ENCODE measurements at places on chromosomes 5 and 9.

DNA sequence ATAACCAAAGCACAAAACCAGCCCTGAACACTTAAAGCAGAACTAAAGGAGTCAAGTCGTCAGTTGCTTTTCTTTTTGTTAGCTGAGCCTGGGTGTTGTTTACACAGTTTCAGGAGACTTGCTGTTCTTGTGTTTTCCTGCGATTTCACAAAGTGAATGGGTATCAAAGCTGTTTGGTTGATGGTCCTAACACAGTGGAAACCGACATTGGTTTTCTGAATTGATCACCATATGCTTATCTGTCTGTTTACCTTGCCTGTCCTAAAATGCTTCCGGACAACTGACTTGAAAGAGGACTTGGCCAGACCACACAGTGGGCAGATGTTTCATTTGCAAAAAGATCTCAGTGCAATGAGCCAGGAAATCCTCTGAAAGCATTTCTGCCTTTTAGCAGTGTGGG lies 676.4 kb downstream of the PRELID2 start:
- DNase-seq, result no peak

DNA sequence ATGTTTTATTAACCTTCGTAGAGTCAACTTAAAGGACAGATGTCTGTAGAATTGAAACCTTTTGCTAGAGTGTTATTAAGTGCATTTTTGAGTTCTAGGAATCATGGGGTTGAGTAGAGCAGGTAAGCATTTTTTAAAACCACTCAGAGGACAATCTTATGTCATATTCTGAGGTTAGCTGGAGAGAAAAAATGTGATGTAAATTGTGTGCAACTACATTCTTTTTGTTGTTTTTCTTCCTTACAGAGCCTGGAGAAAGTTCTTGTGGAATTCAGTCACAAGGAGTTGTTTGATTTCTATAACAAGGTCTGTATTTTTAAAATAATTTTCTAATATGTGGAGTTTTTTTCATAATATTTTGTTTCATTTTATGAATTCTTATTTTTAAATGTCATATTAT lies 206.4 kb downstream of the COMMD10 start:
- no peak for DNase-seq

DNA sequence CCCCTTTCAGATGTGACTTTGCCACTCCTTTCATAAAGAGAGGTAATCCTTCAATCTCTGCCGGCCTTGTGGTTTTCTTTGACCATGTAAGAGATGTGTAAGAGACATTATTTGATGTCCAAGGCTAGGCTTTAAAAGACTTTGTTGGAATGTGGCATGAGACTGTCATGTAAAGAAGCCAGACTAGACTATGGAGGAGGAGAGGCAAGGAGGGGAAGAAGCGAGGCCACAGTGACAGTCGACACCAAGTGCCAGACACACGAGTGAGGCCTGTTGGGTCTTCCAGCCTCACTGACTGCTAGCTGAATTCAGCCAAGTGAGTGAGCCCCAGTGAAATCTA lies 1013.3 kb downstream of the MAT2B start:
- DNase-seq, result no peak

- no peak for DNase-seq
Observed at GRCh38 chr5:136563489-136563888, 198.1 kb upstream of the TRPC7 start.

DNA sequence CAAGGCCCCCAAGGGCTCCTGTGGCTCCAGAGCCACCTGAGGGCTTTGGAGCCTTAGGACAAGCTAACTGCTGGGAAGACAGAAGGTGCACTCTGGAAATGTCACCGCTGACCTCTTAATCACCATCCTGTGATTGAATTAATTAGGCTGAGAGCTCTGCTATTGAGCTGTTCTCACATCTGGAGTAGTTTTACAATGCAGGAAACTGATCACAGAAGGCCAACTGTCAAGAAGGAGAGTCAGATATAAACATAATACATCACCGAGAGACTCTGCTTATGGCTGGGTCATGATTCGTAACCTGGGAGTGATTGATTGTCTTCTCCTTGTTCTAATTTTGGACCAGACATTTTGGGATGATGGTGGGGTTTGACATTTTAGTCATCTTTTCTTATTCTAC lies 226.1 kb downstream of the SLIT3 start:
- no peak for DNase-seq

GRCh38 chr9:71353720-71354119 lies 232.3 kb upstream of the TRPM3 start:
- DNase-seq, result no peak

- no peak for DNase-seq
Observed at GRCh38 chr9:128689820-128690683, 1.0 kb downstream of the SET start.

GRCh38 chr9:81886665-81887064 lies 41.6 kb upstream of the SPATA31D4 start:
- DNase-seq, result no peak

DNA sequence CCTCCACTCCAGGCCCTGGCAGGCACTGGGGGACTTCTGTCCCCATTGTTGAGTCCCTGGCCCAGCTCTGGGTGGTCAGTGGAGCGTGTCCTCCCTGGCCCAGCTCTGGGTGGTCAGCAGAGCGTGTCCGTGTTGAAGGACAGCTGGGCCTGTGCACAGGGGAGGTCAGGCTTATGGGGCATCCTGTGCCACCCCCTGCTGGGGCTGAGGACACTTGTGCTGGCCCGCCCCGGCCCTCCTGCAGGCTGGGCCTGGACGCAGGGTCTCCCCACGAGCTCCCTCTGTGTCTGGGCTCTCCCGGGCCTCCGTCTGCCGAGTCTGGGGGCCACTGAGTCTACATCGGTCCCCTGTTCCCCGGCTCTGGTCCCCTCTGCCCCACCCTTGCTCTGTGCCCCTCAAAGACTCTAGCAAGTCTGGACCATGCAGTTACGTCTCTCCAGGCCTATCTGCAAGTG lies 11.5 kb upstream of the CLIC3 start:
- no peak for DNase-seq

DNA sequence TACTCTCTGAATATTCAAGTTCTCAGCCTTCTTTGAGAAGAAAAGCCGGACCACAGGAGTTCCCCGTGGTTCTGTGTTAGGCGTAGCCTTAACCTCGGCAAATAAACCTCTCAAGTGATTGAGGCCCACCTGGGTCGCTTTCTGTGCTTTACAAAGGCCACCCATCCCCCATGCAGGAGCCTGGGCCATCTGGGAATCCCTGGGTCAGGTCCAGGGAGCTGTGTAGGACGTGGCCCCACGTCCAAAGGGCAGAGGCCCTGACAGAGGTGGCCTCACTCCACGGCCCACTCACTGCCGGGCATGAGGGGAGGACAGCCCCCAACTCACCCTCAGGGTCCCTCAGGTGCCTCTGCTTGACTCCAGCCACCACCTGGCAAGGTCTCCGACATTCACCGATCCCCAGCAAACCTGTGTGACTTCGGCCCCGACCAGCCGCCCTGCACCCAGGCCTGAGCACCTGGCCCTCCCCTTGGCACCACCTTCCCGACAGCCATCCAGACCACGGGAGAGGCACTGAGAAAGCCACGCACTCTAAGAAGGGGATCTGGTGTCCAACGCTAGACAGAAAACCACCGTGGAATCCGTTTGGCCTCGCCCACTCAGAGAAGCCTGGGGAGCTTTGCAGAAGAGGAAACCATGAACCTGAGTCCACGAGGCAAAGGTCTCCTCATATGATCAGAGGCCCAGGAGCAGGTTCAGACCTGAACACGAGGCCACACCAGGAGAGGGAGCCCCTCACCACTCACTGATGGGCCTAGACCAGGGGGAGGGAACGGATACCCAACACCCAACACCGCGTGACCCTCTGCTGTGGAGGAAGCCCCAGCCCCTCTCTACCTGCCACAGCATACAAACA lies 4.5 kb downstream of the SLC12A7 start:
- DNase-seq, result no peak

- no peak for DNase-seq
Observed at GRCh38 chr9:134393582-134394280, 67.5 kb downstream of the RXRA start.

DNA sequence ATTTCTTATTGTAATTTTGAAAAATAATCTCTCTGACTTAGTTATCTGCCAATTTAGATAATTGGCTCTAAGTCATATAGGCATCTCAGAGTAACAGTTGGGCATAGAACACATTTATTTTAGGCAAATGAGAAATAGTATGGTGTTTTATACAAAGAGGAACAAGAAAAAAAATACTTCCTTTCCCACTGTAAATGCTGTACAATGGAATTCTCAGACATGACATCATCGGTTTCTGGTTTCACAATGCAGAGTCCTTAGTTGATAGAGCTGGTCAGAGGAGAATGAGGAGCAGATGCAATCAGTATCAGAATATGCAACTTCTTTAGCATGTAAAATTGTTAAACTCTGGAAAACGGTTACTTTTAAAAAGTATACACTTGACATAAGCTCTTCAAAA lies 49.4 kb downstream of the PLK2 start:
- DNase-seq, result no peak

DNA sequence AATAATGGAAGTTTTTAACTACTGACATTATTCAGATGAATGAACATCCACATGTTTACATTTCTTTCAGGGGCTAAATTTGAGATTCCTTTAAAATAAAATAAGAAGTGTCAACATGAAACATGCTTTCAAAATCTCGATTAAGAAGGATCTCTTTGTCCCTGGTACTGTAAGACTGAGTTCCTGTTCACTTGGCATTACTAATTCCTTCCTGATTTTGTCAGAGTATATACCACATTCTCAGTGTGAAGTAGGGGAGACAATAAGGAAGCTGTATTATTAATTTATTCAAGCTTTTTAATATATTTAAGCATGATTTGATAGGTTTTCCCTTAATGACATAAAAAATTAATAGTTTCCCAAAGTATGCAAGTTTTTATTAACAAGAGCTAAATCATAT lies 81.5 kb upstream of the GRHPR start:
- no peak for DNase-seq

DNA sequence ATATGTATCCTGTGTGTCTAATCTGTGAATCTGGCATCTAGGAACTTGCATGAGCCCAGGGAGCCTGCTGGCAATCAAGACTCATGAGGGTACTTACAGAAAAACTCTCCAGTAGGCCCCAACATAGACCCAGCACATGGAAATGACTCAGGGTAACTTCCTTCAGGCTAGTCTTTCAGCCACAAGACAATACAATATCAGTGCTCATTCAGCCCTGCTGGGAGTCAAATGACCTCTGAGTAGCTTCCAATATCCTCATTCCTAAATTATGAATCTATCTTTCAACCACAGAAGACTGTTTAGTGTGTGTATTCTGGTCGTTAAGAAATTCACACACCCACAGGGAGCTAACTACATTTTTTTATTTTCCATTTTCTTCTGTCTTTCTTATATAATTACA lies 1273.0 kb downstream of the EFNA5 start:
- no peak for DNase-seq

- DNase-seq, result no peak
Observed at GRCh38 chr9:124272979-124273378, 15.2 kb downstream of the NEK6 start.

DNA sequence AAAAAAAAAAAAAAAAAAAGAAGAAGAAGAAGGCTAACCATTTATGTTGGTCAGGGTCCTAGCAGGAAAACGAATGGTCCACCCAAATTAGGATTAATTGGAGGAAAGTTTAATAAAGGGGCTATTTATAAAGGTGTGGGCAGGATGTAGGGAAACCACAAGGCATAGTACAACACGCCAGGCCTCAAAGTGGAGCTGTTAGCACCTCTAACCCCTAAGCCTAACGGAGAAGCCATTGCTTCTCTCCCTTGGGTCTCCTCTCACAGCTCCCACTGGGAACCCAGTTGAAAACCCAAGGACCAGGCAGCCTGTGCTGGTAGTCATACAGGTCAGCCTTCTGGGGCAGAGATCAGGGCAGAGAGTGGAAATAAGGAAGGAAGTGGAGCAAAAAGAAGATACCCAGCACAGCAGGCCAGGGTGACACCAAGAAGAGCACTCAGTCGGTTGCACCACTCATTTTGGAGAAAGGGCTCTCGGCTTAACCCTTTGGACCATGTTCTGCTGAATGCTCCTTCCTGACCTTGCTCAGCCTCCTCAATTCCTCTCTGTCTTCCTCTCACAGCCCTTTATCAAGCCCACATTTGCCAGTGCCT lies 8.8 kb upstream of the GLIPR2 start:
- no peak for DNase-seq

GRCh38 chr5:113387844-113388243 lies 46.9 kb downstream of the TSSK1B start:
- DNase-seq, result no peak

- DNase-seq, result no peak
Observed at GRCh38 chr5:148956477-148957385, 106.1 kb downstream of the SH3TC2 start.

DNA sequence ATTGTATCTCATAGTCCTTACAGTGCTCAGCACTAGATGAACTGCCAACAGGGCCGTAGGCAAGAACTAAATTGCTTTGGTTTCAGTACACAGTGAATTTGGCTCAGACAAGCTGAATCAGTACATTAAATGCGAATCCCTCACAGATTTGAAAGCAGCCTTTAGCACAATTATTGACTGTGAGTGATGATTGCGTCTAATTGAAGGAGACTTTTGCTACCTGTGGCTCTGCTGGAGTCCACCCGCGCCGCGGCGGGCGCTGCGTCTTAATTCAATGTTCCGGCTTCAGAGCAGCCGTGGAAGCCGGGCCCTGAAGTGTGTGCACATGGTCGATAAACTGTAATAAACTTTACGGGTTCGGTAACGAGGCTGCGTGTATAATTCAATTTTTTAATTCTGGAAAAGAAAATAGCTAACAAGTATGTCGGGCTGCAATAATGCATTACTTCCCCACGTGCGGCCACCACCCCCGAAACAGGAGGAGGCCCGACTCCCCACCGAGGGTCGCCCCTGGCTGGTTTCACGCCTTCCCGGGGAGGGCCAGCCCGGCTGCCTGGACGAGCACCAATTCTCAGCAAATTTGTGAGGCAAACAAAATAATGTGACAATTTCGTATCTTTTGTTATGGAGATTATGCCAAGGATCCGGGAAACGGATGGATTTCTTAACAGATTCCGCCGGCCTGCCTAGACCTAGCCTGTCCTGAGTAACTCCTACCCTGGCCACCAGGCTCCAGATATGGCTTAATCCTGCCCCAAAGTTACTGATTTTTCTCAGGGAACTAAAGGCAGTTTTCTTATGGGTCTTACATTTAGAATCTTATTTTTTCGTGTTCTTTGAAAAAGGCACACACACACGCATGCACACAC lies 269.4 kb upstream of the IRX1 start:
- no peak for DNase-seq

DNA sequence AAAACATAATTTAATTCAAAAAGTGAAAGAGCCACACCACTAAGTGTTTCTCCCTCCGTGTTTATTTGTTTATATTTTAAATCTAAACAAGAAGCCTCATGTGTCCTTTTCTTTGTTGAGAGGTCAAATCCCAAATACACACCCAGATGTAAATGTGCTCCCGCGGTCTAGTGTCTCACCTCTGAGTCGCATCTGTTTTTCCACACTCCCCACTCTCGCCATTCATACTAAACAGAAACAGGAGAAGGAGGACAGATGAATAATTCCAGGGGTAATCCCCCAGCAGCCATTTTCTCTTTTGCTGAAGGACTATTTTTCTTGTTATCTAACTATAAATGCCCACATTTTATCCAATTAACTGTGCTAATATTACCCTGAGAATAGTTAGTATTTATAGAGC lies 361.6 kb upstream of the RIOK2 start:
- no peak for DNase-seq

- DNase-seq, result no peak
Observed at GRCh38 chr5:39013938-39014337, 60.3 kb downstream of the RICTOR start.

- DNase-seq, result no peak
Observed at GRCh38 chr5:150410524-150411244, 2.0 kb downstream of the CD74 start.
